ENCODE measurements at places on chromosomes 2 and 18.

- DNase-seq: peak; percentile 55
Observed at GRCh38 chr18:11946756-11947155, 34.6 kb upstream of the IMPA2 start.

GRCh38 chr18:36676629-36677028 is 152.2 kb downstream of the TPGS2 start:
- DNase-seq: no peak

GRCh38 chr18:54294274-54294673 is 25.0 kb downstream of the POLI start:
- no peak for DNase-seq

DNA sequence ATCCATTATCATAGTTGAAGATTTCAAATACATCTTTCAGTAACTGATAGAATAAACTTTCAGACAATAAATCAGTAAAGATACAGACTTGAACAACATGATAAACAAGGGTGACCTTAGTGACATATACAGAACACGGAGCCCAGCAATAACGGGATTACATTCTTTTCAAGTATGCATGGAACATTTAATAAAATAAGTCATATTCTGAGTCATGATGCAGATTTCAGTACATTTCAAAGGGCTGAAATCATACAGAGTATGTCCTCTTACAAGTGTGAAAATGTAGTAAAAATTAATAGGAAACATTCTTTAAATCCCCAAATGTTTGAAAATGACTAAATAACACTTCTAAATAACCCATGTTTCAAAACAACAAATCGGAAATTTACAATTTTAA is 17.2 kb upstream of the KLHL29 start:
- DNase-seq: peak; percentile 65

DNA sequence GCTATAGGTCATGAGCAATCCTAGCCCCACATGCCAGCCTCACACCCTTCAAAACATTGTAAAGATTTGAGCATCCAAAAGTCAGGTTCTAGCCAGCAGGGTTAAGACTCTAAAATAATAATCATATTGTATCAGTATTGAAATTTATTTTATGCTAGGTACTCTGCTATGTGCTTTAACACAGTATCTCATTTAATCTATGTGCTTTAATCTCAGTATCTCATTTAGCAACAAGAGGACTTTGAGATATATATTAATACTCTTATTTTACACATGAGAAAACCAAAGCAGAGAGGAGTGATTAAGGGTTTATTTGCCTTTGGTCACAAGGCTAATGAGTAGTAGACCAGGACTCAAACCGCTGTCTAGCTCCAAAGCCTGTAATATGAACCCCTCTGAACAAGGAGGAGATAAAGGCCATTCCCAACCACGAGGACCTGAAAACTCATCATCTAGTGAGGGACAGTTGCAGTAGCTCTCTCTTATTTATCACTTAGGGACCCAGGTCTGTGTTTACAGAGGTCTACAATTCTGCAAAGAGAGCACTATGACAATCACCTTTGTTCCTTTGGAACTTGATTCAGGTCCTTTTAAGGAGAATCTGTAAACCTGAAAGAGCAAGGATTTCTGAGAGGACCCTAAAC is 116.5 kb upstream of the SERTAD2 start:
- peak; percentile 27 for DNase-seq

DNA sequence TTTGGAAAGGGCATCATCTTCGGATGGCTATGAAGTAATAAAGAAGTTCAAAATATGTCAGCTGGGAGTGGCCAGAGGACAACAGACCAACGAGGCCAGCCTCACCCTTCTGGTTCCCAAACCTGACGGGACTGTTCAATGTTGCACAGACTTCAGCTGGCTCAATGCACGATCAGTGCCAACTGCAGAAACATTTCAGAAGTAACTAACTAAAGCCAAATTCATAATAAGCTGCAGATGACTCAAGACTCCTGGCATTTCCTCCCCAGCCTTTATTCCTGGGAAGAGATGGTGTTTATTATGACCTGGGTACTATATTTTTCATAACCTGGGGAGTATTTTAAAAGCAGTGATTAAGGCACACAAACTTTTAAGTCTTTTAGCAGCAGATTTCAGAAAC is 3.8 kb upstream of the ATP6V1C2 start:
- DNase-seq: peak; percentile 76

DNA sequence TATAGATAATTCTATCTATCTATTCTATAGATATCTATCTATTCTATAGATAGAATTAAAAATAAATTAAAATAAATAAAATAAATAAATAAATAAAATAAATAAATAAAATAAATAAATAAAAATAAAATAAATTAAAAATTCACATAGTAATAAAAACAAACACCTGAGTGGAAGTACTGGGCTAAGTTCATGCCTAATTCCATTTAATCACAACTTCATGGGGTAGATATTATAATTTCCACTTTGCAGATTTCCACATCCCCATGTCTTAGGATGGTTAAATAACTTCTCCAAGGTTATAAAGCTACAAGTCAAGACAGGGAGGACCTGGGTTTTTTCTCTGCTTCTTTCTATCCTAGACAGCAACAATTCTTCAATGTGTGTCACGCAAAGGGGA is 261.4 kb upstream of the MEX3C start:
- no peak for DNase-seq

DNA sequence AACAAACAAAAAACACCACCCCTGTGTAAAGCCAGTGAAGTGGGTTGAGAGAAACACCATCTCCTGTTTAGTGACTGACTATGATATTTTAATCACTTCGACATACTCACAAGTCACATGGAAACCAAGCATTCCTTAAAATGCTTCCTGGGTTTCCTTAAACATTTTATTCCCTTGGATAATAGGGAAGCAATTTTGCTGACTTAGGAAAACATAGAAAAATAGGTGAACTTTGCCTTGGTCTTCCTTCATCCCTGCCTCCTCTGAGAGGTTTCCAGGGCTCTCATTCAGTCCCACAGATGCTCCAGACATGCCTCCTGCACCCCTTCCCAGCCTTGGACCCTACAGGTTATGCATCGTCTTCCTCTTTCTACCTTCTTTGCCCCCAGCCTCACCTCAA is 122.6 kb upstream of the SERPINE2 start:
- no peak for DNase-seq

DNA sequence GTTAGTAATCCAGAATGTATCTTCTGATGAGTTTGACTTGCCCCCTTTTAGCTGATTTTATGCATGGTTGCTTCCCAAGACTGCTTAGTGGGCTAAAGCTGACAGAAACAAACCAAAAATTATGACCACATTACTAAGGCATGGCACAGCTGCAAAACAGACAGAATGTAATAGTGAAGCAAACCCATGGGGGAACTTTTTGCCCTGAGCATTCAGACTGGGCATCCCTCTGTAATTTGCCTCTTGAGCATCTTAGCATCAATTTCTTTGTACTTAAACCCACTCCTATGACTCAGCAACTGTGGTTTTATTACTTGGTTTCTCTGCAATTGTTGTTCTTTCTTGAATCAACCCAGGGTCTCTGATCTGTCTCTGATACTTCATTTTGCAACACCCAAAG is 487.3 kb upstream of the DCC start:
- no peak for DNase-seq

- DNase-seq: no peak
Observed at GRCh38 chr18:74083557-74083952, 64.1 kb downstream of the FBXO15 start.

DNA sequence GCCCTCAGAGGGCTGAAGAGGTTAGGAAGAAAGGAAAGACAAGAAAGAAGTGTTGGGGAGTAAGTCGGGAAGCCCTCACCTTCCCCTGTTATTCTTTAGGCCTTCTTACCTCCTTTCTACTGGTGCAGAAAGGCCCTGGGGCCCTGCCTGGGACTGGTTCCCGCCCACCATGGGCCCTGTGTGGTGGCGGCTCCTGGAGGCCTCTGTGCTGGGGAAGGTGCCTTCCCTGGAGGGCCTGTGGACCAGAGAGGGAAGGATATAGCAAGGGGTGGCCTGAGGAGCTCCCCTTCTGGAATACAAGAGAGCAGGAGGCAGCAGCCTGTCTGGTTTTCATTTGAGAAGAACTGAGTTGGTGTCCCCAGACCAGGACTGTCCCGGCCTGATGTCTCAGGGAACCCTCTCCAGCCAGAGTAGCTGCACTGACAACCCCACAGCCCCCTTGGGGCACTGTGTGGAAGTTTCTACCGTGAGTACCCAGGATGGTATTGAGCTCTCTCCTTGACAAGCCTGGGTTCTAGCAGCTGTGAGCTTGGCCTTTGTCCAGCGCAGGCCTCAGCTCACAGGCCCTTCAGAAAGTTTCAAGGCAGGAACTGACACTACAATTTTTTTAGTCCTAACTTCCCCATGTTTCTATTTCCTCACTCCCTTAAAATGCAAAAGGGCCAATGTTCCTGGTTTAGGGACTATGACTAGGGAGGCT is 47.1 kb downstream of the EFR3B start:
- DNase-seq: no peak

GRCh38 chr18:2597639-2598038 is 26.3 kb downstream of the NDC80 start:
- no peak for DNase-seq

DNA sequence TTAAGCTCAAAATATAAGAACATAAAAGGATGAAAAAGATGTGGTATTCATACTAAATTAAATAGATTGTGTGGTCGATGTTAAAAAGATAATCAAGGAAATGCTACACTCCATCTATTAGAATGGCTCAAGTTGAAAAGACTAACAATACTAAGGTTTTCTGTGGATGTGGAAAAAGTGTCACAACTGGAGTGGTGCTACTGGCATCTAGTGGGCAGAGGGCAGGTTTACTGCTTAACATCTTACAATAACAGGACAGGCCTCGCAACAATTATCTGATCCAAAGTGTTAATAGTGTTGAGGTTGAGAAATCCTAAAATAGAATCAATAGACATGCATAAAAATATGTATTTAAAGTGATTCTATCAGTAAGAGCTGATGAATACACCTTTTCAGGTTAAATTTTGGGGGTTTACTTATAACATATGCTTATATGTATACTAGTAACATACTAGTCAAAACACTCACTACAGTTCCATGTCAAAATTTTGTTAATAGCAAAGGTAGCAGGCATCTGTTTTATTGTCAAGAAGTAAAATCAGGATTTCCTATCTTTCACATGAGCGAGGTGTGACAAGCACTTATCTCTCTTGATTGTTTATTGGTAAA is 91.5 kb upstream of the TMEFF2 start:
- peak; percentile 58 for DNase-seq

DNA sequence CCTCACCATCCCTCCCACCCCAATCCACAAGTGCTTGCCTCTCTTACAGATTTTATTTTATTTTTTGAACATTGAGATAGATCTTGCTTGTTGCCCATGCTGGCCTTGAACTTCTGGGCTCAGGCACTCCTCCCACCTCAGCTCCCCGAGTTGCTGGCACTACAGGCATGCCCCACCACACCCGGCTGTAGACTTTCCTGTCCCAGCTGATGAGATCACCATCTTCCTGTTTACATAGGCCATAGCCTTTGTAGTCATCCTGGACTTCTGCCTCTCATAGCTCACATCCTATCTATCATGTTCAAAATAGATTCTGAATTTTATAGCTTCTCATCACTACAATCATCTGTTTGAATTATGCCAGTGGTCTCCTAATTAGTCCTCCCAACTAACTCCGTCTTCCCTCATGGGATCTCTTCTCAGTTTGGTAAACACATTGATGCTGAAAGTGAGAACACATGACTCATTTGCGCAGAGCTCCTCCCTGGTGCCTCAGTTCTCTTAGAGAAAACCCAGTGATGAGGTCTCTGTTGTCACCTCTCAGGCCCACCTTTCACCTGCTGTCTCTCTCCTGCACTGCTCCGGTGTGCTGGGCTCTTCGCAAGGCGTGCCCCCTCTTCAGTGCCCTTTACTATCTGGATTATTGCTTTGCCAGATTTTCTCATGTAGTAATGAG is 243.0 kb downstream of the ZNF407 start:
- DNase-seq: peak; percentile 84

GRCh38 chr2:40716879-40717278 is 265.0 kb upstream of the SLC8A1 start:
- DNase-seq: peak; percentile 92

DNA sequence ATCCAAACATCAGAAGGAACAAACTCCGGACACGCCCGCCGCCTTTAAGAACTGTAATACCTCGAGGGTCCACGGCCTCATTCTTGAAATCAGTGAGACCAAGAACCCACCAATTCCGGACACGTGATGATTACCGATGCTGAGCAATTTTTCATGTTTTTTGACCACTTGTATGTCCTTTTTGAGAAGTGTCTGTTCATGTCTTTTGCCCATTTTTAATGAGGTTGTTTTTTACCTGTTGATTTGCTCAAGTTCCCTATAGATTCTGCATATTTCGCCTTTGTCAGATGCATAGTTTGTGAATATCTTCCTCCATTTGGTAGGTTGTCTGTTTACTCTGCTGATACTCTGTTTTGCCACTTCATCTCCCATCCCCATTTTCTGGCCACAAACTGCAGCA is 150.4 kb downstream of the IRS1 start:
- no peak for DNase-seq

GRCh38 chr2:121608367-121608766 is 40.9 kb downstream of the CLASP1 start:
- DNase-seq: no peak

- DNase-seq: no peak
Observed at GRCh38 chr2:26442707-26443106, 35.2 kb downstream of the OTOF start.

DNA sequence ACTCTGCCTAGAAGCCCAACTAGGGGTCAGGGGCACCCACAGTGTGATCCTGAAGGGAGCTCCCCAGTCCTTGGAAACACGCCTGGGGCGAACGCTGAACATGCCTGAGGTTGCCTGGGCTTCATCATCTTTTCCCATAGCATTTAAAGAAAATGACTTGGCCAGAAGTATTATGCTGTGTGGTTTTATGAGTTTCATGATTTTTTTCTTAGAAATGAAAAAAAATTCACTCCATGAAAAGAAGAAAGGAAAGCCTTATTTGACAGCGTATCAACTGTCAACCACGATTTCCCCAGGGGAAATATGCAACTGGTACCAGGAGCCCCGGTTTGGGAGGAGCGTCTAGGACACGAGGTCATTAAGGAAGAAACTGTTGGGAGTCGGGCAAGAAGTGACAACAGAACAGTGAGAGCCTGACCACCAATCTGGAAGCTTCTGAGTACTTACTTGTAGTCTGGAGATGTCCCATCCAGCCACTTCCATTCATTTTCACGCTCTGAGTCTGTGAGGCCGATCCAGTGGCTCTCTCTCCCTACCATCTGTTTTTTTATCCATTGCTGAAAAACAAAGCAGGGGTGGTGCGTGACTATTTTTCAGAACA is 63.5 kb upstream of the THOC1 start:
- DNase-seq: no peak

DNA sequence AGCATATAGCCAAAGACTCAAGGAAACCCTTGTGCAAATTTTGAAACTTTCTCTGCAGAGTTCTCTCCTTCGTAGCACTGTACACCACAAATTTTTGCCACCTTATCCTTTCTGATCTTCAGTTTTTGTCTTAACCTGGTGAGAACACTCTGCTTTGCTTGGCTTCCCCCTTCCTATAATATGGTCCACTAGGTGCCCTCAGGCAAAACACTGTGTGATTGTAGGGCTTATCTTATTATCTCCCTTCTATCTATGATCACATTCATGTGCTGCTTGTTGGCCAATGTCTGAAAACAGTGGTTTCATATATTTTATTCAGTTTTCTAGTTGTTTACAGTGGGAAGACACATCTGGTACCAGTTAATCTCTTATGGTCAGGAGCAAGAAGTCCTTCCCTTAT is 111.1 kb downstream of the MTX2 start:
- DNase-seq: peak; percentile 11

GRCh38 chr18:23542461-23542860 is 39.1 kb downstream of the RMC1 start:
- DNase-seq: no peak

- DNase-seq: no peak
Observed at GRCh38 chr2:59622599-59623308, 930.7 kb downstream of the BCL11A start.

All from EL (cell line).